AML-193 (cell line): ENCODE measurements at places on chromosomes 2 and 18.

DNA sequence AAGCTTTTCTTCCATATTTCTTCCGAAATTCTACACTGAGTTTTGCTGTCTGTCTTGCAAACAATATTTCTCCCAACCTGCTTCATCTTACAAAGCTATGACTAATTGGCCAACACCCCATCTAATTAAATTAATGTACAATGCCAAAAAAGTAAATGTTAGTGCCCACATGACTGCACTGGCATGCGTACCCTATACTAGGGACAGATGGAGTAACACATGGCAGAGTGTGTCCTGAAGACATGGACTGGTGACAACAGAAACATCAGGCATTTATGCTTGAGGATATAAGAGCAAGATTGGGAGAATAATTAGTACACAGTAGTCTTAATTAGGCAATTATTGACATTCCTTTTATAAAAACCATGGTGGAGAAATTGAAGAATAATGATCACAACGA is 66.8 kb downstream of the MREG start:
- no peak for DNase-seq

- peak; percentile 24 for DNase-seq
Measured at GRCh38 chr2:239399433-239399920, 1.3 kb downstream of the HDAC4 start.

DNA sequence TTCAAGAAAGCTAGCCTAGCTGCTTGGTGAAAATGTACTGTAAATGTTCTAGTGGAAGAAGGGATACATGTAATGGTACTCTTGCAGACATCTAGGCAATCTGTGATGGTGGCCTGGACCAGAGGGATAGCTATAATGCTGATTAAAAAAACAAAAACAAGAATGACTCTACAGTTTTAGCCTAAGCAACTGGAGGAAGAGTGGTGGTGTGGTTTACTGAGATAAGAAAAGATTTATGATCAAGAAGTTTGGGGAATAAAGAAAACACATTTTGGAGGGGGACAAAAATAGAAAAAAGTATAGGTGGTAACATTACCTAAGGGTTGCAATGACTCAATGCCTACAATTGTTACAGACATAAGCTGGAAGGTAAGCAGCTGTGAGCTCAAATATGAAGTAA is 1080.7 kb upstream of the CELF4 start:
- no peak for DNase-seq

DNA sequence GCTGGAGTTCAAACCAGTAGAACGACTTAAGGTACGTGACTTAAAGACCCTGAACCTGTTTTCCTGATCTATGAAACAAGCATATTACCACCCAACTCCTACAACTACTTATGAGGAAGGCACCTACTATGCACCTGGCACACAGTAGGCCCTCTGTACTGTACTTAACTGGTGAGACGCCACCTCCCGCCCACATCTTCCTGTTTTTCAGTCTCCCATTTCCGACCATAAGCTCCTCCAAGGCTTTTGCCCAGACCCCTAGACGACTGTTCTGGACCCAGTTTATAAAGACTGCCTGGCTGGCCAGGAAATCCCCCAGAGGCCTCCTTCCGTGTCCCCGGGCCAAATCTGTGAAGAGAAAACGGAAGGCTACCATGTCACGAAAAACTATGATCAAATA is 1.5 kb downstream of the GALNT14 start:
- no peak for DNase-seq

- no peak for DNase-seq
Measured at GRCh38 chr2:238220274-238220891, 16.9 kb upstream of the ILKAP start.

DNA sequence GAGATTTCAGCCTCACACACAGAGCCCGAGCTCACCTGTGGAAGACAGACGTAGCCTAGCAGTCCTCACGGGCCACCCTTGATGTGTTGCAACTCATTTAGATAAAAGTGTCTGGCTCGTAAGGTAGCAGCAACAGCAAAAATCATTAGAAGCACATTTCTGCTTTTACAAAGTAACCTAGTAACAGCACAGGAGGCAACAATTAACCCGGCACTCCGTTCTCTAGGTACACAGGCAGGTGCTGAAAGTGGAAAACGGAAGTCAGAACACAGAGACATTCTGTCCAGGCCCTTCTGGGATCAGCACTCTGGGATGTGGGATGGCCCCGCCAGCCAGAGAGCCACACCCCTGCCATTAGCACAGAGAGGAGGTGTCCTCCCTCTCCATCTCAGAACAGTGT is 99.3 kb downstream of the KLHL29 start:
- DNase-seq, result no peak

GRCh38 chr2:75041731-75042600 is 83.5 kb downstream of the POLE4 start:
- DNase-seq, result no peak

GRCh38 chr2:68115965-68116364 is 41.7 kb upstream of the PNO1 start:
- no peak for DNase-seq

- DNase-seq, result peak; percentile 89
Measured at GRCh38 chr2:98464772-98465310, 20.2 kb downstream of the INPP4A start.

- no peak for DNase-seq
Measured at GRCh38 chr2:193428336-193428818, 1233.6 kb upstream of the TMEFF2 start.

DNA sequence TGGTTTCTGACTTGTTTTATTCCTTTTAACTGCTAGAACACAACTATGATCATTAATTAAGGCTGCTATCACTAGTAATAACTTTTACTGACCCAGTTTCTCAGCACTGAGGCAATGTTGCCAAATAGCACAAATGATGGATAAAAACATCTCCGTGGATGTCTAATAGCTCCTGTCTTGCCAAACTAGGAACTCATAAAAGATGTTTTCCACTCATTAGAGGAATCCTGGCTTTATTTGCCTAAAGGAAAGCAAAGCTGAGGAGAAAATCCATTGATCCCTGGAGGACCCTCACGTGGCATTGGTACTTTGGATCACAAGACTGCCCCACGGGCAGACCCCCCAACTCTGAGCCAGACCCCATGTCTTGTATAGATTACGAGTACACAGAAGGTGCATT is 96.1 kb upstream of the ZNF397 start:
- DNase-seq, result no peak

GRCh38 chr2:205568620-205569019 is 113.7 kb upstream of the NRP2 start:
- no peak for DNase-seq

DNA sequence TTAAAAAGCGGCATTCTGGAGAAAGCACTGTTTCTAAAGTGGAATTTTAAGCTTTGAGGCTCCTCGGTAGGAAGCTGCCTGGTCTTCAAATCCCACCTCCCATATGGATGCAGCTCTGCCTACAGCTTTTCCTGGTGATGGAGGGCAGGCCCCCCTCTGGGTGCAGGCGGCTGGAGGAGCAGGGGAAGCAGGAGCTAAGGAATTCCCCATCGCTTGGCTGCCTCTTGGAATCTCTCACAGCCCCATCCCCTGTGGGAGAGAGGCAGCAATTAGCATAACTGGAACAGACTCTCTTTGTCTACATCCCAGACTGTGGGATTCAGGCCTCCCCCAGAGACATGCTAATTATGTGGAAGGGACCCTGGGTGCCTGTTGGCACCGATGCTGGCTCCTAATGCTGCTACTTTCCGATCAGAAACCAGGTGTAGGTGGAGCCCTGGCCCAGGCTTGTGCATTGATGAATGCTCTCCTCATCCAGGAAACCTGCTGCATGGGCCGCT is 51.3 kb downstream of the LIPG start:
- DNase-seq, result no peak

- no peak for DNase-seq
Measured at GRCh38 chr2:134621939-134622705, 96.7 kb downstream of the TMEM163 start.

GRCh38 chr2:139354518-139354917 is 574.3 kb upstream of the NXPH2 start:
- no peak for DNase-seq

DNA sequence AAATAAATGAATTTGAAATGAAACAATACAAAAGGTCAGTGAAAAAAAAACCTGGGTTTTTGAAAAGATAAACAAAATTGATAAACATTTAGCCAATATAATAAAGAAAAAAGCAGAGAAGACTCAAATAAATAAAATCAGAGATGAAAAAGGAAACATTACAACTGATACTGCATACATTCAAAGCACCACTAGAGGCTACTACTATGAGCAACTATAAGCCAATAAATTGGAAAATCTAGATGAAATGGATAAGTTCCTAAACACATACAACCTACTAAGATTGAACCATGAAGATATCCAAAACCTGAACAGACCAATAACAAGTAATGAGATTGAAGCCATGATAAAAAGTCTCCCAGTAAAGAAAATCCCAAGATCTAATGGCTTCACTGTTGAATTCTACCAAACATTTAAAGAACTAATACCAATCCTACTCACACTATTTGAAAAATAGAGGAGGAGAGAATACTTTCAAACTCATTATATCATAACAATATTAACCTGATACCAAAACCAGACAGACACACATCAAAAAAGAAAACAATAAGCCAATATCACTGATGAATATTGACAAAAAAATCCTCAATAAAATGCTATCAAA is 80.8 kb upstream of the CERS6 start:
- DNase-seq, result no peak

DNA sequence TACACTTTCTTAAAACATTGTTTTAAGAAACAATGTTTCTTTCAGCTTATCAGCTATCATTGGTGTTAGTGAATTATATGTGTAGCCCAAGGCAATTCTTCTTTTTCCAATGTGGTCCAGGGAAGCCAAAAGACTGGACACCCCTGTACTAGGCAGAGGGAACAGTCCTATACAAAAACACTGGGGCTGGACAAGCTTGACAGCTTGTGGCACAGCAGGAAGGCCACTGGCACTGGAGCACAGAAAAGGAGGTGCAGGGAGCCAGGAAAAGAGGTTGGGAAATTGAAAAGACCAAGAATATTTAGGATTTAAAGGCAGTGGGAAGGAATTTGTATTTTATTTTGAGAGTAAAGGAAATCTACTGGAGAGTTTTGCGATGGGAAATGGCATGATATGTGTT is 47.7 kb downstream of the SRD5A2 start:
- no peak for DNase-seq

- DNase-seq, result no peak
Measured at GRCh38 chr2:113238871-113239839, 39.6 kb downstream of the PAX8 start.

- no peak for DNase-seq
Measured at GRCh38 chr2:217935901-217936684, 66.7 kb downstream of the TNS1 start.

DNA sequence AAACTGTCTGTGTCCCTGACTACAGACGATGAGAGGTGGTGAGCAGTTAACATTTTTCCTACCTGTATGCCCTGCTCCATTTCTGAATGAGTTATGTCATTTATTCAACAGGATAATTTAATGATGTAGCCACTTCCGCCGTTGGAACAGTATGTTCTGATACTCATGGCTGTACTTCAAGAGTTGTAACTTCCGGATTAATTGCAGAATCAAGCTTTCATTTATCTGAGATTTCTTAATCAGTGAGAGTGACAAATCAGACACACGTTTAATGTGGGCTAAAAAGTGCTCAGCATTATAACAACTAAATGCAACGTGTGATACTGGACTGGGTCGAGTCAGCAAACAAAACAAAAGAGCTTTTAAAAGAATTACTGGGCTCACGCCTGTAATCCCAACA is 107.7 kb downstream of the KCTD1 start:
- no peak for DNase-seq

DNA sequence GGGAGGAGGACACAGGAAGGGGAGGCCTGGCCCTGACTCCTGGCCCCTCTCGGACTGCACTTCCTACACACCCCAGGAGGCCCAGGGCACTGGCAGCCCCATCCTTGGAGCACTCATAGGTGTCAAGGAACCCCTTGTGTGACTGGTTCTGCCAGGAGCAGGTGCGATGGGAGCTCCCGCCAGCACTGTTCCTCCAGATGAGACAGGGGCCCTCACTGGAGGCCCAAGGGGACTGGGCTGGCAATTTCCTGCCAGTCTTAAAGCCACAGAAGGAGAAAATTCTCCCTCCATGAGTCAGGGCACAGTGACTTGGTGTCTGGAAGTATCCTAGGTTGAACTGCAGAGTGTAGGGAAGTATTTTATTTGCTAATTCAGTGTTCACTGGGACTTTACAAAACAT is 42.8 kb upstream of the MAL start:
- no peak for DNase-seq

DNA sequence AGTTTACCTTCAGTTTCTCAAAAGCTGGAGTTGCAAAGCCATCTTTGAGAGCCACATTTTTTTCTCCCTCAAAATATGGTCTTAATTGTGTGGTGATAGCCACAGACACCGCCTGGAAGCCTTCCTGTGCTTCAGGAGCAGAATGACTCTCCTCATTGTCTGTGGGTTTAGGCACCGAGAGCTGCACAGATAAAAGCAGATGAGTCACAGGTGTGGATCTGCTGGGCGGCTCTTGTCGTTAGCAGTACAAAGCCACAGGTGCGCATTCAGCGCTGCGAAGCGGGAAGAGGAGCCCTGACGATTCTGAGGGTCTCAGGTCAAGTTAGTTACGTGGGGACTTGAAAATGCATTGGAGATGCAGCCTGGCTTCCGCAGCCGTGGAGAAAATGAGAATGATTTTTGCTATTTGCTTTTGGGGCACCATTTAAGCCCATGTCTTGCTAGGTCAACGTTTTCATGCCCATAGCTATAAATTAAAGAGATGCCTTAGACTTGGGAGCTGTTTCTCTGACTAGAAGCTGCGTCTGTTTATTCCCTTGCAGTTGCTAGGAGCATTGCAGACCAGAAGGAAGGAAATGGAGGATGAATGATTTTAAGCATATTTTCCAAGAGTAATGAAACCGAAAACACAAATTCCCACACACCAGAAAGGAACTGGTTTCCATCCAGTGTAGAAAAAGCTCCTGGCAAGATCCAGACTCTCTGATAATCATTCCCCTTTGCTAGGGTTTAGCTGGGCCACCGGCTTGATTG is 51.5 kb downstream of the KLHL29 start:
- DNase-seq, result no peak

DNA sequence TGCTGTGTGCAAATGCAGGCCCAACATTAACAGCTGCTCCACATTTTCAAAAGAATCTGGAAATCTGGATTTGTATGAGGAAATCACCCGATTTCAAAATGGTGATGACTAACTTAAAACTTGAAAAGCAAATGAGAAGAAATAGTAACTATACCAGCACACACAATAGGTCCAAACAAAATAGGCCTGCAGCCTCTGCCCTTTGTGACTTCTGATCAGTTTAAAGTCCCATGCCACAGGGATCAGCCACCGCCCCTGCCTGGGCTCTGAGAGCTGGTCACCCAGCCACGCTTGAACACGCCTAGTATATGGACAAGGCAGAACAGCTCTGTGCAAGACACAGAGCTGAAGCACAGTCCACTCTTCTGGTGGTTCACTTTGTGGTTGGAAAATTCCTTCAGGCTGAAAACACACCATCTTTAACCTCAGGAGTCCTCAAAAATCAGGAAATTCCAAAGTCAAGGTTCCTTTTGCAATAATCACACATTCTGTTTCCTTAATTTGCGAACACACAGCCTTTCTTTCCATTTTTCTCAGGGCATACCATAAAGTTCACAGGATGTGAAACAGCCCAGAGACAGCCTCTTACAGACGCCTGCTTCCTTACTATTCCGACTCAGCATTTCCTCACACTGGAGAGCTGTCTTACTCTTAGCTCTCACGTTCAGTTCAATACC is 150.1 kb upstream of the RIOK3 start:
- DNase-seq, result no peak

GRCh38 chr2:45031028-45031427 is 21.8 kb upstream of the SIX2 start:
- no peak for DNase-seq
